ENCODE measurements at places on chromosomes 1 and 21.

- no peak for DNase-seq
Observed at GRCh38 chr1:193189442-193190095, 3.2 kb upstream of the B3GALT2 start.

- no peak for DNase-seq
Observed at GRCh38 chr1:98874828-98875227, 129.8 kb downstream of the PLPPR5 start.

- DNase-seq = no peak
Observed at GRCh38 chr1:201783058-201783457, 45.9 kb upstream of the IPO9 start.

GRCh38 chr1:33110477-33110876, 29.5 kb downstream of the AZIN2 start:
- DNase-seq = no peak

DNA sequence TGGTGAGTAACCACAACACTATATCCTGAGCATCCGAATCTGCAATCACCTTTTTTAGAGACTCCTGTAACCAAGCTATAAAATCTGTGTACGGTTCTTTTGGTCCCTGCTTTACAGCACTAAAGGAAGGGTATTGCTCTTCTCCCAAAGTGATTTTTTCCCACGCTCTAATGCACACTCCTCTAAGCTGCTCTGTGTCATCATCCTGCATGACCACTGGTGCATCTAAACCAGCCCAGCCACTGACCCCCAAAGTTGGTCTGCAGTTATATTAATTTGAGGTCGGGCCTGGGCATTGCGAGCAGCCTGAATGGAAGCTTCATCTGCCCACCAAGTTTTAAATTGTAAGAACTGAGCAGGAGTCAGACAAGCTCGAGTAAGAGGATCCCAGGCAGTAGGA, 480.0 kb downstream of the PTPRU start:
- no peak for DNase-seq

DNA sequence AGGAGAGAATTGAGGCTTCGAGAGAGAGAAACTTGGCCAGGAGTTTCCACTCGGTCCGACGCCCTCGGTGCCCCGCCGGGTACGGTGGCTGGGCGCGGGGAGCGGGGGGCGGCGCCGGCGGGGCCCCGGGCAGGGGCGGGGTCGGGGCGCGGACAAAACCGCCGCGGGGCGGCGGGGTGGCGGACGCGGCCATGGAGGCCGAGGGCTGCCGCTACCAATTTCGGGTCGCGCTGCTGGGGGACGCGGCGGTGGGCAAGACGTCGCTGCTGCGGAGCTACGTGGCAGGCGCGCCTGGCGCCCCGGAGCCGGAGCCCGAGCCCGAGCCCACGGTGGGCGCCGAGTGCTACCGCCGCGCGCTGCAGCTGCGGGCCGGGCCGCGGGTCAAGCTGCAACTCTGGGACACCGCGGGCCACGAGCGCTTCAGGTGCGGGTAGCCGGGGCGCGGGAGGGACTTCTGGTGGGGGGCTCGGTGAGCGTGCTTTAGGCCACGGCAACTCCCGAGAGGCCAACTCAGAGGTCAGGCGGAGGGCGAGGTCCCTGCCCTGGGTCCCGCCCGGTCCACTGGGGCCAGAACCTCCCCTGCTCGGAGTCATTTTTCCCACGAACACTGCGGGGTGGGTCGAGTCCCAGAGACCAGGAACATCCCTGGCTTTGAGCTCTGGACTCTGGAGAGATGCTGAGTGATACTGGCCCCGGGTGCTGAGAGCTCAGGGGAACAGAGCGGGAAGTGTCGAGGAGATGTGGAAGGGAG, 431 bp downstream of the RAB42 start:
- DNase-seq = no peak

DNA sequence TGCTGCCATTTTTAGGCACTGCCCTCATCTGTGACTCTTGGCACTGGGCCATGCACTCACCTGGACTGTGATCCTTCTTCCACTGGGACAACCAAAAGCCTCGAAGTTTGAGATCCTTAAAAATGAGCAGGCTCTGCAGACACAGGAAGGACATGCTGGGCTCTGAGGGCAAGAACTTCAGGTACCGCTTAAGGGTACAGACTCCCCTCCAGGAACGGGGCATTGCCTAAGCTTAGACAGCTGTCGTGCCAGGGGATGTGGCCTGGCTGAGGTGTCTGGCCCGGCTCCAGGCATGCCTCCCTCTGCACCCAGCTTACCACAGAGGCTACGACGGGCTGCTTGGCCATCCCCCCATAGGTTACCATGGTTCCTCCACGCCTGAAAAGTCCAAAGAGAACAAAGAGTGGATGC, 14.2 kb upstream of the SRSF4 start:
- DNase-seq = no peak

- DNase-seq = no peak
Observed at GRCh38 chr1:42730988-42731387, 9.0 kb downstream of the CLDN19 start.

- no peak for DNase-seq
Observed at GRCh38 chr1:64047549-64047996, 155.8 kb upstream of the UBE2U start.

- no peak for DNase-seq
Observed at GRCh38 chr1:56146449-56146848, 432.9 kb downstream of the PLPP3 start.
